ENCODE measurements at places on chromosomes 5 and 9. TPM values are rescaled to one million over a fixed set of nuclear protein-coding genes. Genes with fewer than 3 reads are reported as not detected.

Gene LVRN
- total RNA-seq = 0.02 TPM

Gene MAP1B
- total RNA-seq = 38.7 TPM

Gene IL5
- total RNA-seq = 0.47 TPM

Gene ASPN
- not detected for total RNA-seq

Gene FOXE1
- 2.3 TPM for total RNA-seq

Gene THBS4
- 0.22 TPM for total RNA-seq

Gene C5orf63
- total RNA-seq = 4.0 TPM

Gene RFESD
- 1.2 TPM for total RNA-seq

Gene PCDHA9
- total RNA-seq = not detected

Gene C5orf52
- not detected for total RNA-seq

Gene IRX4
- total RNA-seq = 0.29 TPM

Gene TUSC1
- total RNA-seq = 6.7 TPM

Gene ECSCR
- total RNA-seq = not detected

Gene ELOVL7
- 13.5 TPM for total RNA-seq

Gene PCDHGA2
- total RNA-seq = 0.46 TPM

Gene CHSY3
- total RNA-seq = 0.36 TPM

Gene GRM6
- not detected for total RNA-seq

Gene TMEFF1
- 0.59 TPM for total RNA-seq

Gene NME5
- not detected for total RNA-seq

Gene HTR4
- not detected for total RNA-seq

Gene HAVCR1
- total RNA-seq = 39.0 TPM

Gene LCN1
- not detected for total RNA-seq

Gene CXCL14
- 0.37 TPM for total RNA-seq

Gene UGT3A1
- not detected for total RNA-seq

Gene OR5C1
- total RNA-seq = not detected

Gene CRB2
- total RNA-seq = 0.15 TPM

Gene TEK
- 0.18 TPM for total RNA-seq

Gene DMRT2
- total RNA-seq = not detected

Gene CDH12
- total RNA-seq = not detected

Gene CATSPER3
- 0.48 TPM for total RNA-seq

Gene HNRNPA0
- total RNA-seq = 53.1 TPM

Gene ECM2
- 0.11 TPM for total RNA-seq

Gene DNAJA1
- total RNA-seq = 252 TPM

Gene CDHR2
- total RNA-seq = 0.05 TPM

Gene CDC20B
- total RNA-seq = 0.08 TPM

Data from A549 treated with dexamethasone at 1 μM for 4 hours (cell line).